Cardiac septum (tissue), 1 donor: ENCODE measurements at places on chromosomes 6 and 20. TPM values are rescaled to one million over a fixed set of nuclear protein-coding genes. Genes with fewer than 3 reads are reported as not detected.

SOX18 gene
- total RNA-seq, result 67.0 TPM

FBXO5 gene
- total RNA-seq, result 2.1 TPM

ASIP gene
- 10.5 TPM for total RNA-seq

NFATC2 gene
- 4.3 TPM for total RNA-seq

ECT2L gene
- 10.5 TPM for total RNA-seq

CFB gene
- 5.0 TPM for total RNA-seq

DEFB123 gene
- not detected for total RNA-seq

KIF6 gene
- total RNA-seq, result not detected

SNAP91 gene
- total RNA-seq, result 1.4 TPM

DNA sequence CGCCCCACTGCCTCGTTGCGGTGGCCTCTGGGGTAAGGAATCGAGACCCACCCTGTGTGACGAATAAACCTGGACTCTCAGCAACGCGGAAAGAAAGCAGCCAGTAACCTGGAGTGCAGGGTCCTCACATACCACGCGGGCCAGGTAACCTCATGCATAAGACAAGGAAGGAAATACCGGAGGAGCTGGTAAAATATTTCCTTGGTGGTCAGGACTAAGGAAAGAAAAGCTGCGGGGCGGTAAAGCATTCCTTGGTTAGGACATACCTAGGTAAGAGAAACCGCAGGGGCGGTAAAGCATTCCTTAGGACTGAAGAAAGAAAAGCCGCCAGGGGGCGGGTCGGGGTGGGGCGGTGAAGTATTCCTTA, 80.7 kb downstream of the SYTL3 start:
- DNase-seq, result no peak

- no peak for DNase-seq
These were observed 246.1 kb downstream of the FOXA2 start for GRCh38 chr20:22338140-22338708.

- no peak for DNase-seq
These were observed 648.5 kb downstream of the TFAP2A start for GRCh38 chr6:9766240-9766915.

DNA sequence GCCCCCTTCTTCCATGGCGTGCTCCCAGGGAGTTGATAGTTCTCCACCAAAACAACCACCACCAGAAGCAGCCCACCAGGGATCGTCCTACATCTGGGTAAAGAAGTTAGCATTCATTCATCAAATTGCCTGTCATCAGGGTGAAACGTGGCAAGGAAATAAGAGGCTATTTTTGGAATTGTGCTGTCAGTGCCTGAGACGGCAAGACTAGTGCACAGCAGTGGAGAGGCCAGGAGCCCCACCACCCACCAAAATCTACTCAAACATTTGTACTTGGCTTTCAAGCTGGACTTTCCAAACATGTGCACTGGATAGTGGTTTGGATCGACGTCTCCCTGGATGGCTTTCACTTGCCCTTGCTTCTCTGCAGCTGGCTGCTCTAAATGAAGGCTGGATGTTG, 44.8 kb downstream of the TXNDC5 start:
- DNase-seq, result no peak

DNA sequence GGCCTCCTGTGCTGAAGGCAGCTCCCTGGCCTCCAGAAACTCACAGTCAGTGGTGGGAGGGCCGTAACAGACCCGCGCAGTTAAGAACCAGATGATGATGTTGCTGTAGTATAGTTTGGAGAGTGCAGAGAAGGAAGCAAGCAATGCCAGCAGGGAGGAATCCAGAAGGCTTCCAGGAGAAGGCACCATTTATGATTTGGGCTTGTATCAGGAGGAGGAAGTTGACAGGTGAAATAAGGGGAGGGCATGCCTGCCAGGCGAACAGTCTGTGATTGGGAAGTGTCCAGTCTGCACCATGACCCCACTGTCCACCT, 13.3 kb upstream of the BAK1 start:
- DNase-seq, result no peak

DNA sequence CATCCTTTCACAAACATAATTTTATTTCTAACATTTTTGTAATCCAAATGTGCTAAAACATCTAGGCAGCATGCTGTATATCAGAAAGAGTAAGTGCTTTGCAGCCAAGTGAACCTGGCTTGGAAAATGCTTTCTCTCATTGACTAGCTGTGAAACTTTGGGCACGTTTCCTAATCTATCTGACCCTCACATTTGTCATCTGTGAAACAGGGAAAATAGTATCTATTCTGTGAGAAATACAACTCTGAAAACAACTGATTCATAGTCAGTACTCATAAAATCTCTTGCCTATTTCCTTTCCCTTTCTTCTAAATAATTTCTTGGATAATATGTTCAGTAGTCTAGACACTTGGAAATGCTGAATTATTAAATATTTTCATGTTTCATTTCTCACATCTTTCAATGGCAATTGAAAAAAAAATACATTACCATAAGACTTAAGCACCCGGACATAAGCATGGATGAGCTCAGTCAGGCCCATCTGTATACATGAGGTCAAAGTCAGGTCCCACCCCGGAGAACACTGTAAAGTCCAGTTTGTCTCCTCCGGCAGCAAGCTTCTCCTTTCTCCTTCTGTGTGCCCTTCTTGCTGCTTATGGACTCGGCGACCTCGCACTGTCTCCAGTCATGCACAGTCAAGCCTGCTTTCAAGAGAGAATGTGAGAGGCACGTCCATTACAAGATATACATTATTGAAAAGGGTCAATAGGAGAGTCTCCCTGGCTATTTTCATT, 455.0 kb upstream of the SOX4 start:
- DNase-seq, result no peak

- no peak for DNase-seq
These were observed 6.5 kb downstream of the FKBP1A start for GRCh38 chr20:1386323-1386722.

- no peak for DNase-seq
These were observed 5.5 kb downstream of the HNF4A start for GRCh38 chr20:44361021-44361420.

DNA sequence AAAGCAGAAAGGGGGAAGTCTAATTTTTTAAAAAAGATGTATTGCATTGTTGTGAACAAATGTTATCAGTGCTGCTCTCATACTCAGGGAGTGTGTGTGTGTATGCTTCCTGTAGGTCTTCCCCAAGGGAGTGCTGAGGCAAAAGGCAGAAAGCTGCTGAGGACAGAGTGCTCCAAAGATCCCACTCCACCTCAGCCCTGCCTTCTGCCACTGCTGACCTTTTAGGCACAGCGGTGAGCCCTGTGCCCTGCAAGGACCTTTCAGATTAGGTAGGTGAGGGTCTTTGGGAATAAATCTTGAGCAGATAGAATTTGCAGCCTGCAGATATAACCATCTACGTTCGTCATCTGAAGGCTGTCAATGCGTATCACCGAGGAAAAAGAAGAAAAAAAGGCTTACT, 756.4 kb upstream of the MMS22L start:
- no peak for DNase-seq

DNA sequence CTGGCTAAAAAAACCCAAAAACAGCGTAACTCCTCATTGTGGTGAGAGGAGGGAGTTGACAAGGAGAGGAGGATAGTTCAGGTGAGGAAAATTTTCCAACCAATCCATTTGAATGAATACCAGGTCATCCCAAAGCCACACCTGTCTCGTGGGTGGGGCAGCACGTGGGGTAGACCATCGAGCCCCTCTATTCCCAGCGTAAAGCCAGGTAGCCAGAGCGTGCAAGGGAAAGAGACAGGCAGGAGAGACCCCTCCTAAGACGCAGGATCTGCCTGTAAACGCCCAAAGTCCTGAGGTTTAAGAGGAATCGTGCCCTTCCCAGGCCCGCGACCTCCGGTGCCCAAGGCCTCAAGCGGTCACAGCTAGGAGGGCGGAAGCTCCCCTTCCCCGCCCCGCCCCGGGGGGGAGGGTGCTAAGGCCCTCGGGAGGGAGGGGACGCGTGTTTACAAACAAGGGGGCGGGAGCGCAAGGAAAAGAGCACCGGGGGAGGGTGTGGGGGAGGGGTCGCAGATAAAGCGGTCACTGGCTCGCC, 712 bp downstream of the RXRB start:
- DNase-seq, result no peak

- no peak for DNase-seq
These were observed 90.9 kb upstream of the LGSN start for GRCh38 chr6:63410435-63411426.

DNA sequence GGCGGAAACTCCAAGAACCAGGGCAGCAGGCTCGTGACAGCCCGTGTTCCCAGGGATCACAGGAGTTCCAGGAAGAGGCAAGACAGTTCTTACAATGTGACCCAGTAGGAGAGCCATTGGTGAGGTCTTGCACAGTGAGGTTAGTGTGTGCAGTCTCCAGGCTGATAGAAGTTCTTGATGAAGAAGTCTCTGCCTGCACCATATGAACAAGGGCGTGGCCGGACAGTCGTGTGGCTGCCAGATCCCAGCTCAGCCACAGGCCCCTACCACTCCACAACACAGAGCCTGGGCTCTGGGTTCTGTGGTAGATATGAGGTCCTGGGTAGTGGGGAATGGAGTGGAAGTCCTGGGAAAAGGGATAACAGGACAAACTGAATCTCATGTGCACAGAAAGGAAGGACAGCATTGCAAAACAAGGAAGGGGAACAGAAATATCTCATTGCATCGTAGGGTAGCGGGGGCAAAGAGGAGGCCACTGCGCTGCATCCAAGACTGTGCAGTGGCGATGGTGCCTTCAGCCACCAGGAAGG, 65.2 kb downstream of the STX11 start:
- no peak for DNase-seq

- no peak for DNase-seq
These were observed 39.6 kb upstream of the PRELID3B start for GRCh38 chr20:59082077-59082740.

DNA sequence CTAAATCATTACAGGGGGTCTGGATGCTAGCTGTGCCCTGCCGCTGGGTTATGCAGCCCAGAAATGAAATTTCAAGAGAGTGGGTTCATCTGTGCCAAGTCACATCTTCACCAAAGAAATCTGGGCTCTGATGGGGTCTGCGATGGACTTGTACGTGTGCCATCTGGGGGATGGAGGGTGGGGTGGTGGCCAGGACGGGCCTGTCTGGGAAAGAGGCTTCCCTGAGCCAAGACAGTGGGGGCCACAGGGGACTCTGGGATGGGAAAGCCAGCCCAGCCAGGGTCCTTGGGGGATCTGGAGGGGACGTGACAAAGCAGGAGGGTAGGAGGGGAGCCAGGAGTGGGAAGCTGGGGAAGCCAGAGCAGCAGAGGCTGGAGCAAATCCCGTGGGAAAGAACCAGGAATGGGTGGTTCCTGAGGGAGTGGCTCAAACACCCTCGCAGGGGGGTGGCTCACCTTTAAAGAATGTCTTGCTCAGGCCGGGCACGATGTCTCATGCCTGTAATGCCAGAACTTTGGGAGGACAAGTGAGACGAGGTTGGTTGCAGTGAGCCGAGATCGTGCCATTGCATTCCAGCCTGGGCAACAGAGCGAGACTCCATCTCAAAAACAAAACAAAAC, 36.3 kb upstream of the SULF2 start:
- DNase-seq, result peak; percentile 27

GRCh38 chr20:62437927-62438326, 10.6 kb upstream of the RBBP8NL start:
- no peak for DNase-seq

- DNase-seq, result no peak
These were observed 9.4 kb upstream of the STX11 start for GRCh38 chr6:144140867-144141266.

- no peak for DNase-seq
These were observed 309.9 kb downstream of the BMP7 start for GRCh38 chr20:56956534-56956933.

- no peak for DNase-seq
These were observed 400.8 kb downstream of the ARHGAP18 start for GRCh38 chr6:129309154-129309553.

DNA sequence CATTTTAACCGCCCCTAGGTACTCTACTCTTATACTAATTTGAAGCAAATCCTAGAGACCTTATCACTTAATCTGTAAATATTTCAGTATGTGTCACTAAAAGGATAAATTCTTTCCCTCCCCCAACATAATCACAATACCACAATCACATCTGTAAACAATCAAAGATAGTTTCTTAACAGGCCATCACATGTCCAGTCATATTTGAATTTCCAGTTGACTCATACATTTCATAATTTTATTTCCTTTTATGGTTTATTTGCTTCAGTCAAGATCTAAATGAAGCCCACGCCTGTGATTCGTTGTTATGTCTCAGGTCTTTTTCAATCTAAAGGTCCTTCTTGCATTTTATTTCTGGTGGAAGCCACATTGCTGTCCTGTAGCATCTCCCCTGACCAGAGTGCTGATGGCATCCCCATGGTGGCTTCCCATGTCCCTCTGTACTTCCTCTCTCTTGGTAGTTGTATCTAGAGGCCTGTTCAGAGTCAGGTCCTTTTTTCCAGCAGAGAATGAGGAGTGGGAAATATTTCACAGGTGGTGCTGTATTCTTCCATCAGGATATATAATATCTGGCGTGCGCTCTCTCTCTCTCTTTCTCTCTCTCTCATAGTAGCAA, 128.6 kb upstream of the SLC22A23 start:
- DNase-seq, result no peak
